CD4-positive, alpha-beta memory T cell (primary cell): ENCODE measurements at places on chromosomes 7 and 10. TPM values are rescaled to one million over a fixed set of nuclear protein-coding genes. Genes with fewer than 3 reads are reported as not detected.

MMRN2 gene
- not detected for total RNA-seq

ADAP1 gene
- 9.7 TPM for total RNA-seq

MYO1G gene
- total RNA-seq = 92.9 TPM

NRAP gene
- not detected for total RNA-seq

DNA sequence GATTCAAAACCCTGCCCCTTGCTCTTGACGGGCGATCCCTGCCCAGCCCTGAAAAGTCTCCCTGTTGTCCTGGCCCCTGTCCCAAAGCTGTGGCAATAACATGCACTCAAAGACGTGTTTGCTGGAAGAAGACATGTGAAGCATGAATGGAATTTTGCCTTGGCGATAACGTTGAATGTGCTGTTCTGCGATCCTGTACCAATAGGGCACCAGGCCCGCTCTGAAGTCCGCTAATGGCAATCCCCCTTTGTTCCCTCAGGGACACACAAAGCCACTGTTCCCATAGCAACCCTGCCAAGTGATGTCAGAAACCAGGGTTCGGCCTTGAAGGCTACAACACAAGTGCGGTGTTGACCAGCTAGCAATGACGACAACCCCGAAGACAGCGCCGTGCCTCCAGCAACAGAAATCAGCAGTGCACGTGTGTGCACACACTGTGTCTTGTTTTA is 284.6 kb downstream of the KLF6 start:
- DNase-seq = no peak

DNA sequence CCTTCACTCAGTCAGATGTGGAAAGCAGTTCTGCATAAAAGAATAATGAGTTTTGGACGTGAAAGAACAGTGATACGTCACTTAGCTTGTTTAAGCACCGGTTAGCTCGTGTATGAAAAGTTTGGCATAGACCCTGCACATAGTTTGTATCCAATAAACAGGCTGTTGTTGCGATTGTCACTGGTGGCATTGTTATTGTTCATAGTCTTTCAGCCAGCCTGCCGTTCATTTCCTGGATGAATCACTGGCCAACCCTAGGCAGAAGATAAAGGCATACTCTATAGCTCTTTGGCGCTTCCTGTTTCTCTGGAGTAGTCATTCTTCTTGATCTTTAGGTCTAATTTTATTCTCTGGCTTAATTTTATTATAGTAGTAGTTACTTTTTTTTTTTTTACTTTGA is 57.8 kb upstream of the ANKRD30A start:
- DNase-seq = no peak

DNA sequence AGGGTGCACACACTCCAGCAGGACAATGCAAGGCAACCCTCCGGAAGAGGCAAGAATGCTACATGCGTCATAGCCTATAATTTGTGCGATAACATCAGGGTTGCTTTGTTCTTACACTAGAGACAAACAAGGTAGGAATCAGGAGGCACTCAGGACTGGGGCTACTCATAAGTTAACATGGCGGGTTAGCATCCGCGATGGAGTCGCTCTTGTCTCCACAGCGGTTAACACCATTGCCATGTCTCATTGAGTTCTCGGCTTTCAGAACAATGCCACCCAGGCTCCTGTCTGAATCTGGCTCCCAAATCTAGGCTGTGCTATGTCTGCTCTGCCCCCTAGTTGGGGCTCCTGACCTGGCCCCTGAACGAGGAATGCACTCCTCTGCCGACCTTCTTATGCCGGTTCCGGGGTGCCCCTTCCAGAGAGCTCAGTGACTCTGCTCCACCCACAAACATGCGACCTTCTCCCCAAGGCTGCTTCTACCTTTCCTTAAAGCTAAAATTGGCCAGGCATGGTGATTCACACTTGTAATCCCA is 24.9 kb upstream of the SLF2 start:
- DNase-seq = no peak

GRCh38 chr7:1251796-1252539 is 19.3 kb downstream of the UNCX start:
- DNase-seq = no peak

DNA sequence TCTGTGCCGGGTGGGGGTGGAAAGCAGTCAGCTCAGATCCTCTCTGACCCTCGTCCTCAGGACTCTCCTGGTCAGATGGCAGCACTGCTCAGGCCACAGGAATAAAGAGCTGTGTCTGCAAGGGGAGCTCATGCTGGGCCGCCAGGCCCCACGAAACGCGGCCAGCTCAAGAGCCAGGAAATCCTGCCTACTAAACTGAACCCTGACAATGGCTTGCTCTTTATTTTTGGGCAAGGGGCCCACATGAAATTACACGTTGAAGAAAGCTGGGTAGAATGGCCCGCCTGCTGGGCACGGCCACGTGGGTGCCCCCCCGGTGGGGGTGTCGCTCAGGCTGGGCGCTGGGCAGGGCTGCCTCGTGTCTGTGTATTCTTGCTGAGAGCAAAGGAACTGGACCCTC is 103.0 kb downstream of the ITIH5 start:
- no peak for DNase-seq

GRCh38 chr10:33822774-33823173 is 488.3 kb upstream of the NRP1 start:
- no peak for DNase-seq

DNA sequence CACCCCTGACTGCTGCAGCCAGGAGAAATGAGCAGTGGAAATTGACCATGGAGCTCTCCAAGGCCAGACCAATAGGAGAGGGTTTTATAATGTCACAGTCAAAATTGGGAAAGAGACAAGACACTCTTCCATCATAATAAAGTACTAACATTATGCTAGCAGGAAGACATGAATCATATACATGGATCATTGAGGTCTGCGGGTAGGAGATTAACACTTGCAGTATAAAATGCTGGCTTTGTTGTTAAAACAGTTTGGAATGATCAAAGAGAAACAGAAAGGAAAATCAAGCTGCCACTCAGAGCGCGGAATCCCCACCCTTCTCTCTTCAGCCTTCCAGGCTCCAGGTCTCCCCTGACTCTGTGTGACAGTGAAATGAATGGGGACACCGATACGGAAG is 53.4 kb upstream of the CALN1 start:
- DNase-seq = no peak

DNA sequence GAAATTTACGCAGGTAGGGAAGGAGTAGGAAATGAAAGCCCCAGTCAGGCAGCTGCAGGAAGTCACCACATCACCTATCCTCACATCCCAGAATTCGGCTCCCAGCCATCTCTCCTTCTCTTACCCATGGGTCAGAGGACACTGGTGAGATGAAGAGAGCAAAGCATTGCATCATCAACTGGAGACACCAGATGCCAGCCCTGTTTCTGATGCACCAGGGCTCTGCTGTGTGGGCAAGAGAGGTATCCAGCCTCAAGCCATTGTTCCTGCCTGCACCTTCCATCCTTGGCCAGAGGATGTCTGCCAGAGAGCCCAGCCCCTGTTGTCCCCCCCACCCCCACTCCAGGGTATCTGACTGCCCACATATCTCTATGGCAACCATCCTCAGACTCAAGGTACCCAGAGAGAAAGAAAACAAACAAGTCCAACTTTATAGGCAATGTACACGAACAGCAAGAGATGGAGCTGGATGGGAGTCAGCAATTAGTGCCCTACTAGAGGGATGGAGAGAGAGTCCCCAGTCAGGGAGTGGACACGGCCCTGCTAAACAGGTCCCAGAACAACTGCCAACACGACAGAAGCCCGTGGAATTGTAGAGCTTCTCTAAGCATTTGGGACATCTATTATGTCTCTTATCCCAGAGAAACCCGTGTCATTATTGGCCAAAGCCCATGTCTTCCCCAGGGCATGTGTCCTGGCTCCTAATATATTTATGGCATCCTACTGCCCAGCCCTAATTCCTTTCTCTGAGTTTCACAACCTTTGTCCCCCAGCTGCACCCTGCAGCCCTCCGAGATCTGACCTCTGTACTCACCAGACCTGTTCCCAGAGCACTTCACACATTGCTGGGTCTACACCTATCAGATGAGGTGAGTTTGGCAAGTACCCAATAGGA is 2.8 kb downstream of the CAMK2G start:
- DNase-seq = no peak

DNA sequence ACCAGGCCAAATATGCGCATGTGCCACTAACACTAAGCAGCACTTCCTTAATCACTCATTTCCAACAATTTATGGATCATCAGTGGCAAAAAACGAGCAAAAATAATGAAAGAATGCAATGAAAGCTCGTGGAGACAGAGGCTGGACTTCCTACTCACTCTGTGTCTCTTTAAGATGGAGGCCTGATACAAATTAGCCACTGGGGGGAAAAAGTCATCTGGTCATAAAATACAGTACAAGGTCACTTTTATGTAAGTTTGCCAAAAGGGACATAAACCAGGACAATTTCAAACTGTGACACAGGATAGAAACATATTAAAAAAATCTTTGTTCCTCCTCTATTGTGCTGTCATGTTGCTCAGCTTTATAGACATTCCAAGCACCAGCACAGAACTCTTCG is 101.7 kb downstream of the LMBR1 start:
- DNase-seq = no peak

DNA sequence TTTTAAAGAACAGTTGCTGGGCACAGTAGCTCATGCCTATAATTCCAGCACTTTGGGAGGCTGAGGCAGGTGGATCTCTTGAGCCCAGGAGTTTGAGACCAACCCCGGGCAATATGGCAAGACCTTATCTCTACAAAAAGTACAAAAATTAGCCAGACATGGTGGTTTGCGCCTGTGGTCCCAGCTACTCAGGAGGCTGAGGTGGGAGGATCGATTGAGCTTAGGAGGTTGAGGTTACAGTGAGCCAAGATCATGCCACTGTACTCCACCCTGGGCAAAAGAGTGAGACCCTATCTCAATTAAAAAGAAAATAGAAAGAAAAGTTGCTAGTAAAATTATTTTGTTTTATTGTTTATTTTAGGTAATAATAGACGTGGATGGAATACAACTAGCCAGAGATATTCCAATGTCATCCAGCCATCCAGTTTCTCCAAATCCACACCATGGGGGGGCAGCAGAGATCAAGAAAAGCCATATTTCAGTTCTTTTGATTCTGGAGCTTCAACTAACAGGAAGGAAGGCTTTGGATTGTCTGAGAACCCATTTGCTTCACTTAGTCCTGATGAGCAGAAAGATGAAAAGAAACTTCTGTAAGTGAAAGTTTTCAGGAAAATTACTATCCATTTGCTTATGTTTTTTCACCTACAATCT is 3.0 kb downstream of the NUP42 start:
- DNase-seq = no peak
